Activated naive CD8-positive, alpha-beta T cell treated with anti-CD3 and anti-CD28 coated beads for 36 hours (primary cell): ENCODE measurements at places on chromosomes 12 and 14. TPM values are rescaled to one million over a fixed set of nuclear protein-coding genes. Genes with fewer than 3 reads are reported as not detected.

The EIF2S3B gene
- total RNA-seq = 2.4 TPM

The PTPRO gene
- 1.4 TPM for total RNA-seq

- no peak for DNase-seq
Observed at GRCh38 chr12:116735951-116736599, 1.8 kb downstream of the SPRING1 start.

- no peak for DNase-seq
Observed at GRCh38 chr12:96883571-96883970, 23.5 kb upstream of the NEDD1 start.

DNA sequence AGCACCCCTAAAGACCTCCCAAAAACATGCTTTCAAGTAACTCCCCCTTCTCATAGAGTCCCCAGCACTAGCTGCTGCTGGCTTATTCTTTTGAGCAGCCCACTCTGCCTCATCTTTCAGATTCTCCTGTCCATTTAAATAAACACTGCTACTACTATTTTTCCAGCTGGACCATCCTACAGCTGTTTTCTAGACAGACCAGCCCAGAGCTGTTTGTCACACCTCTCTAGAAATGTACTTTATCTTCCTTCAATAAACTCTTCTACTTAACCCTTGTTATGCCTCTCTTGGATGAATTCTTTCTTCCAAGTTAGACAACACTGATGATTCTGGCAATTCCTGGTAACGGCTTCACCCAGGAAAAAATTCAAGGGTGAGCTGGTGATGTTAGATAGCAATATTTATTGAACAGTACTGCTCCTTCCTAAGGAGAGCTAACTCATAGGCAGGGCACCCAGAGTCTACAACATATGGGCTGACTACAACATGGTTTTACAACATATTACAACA, 995.7 kb downstream of the LRFN5 start:
- DNase-seq = no peak

GRCh38 chr12:69501154-69501895, 31.1 kb downstream of the FRS2 start:
- no peak for DNase-seq

- DNase-seq = no peak
Observed at GRCh38 chr14:22978981-22979671, 3.2 kb downstream of the AJUBA start.

- no peak for DNase-seq
Observed at GRCh38 chr12:56716933-56717880, 7.9 kb downstream of the NACA start.

The RD3L gene
- not detected for total RNA-seq

DNA sequence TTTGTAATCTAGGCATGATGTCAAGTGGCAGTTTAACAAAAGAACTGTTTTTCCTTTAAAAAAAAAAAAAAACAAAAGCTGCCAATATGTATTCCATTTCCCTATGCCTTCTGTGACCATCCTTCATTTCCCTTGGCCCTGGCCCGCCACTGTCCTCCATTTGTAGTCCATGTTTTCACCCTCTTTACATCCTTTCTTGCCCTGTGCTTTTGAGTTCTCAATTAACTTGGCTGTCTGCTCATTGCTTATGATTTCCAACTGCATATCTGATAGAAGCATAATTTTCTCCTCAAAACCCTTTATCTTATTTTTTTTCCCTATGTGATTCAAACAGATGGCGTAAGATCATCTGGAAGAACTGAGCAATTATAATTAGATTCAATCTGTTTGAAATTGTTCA, 297.5 kb downstream of the NAV3 start:
- no peak for DNase-seq

- DNase-seq = no peak
Observed at GRCh38 chr14:88025313-88025712, 20.4 kb downstream of the GPR65 start.

The SCARB1 gene
- 40.3 TPM for total RNA-seq

GRCh38 chr14:101068313-101069227, 165.0 kb upstream of the RTL1 start:
- DNase-seq = no peak
